Neural progenitor cell (in vitro differentiated cells): ENCODE measurements at places on chromosomes 3 and 15. TPM values are rescaled to one million over a fixed set of nuclear protein-coding genes. Genes with fewer than 3 reads are reported as not detected.

The RTF1 gene
- 49.7 and 73.8 TPM in 2 replicates for total RNA-seq

The CCDC33 gene
- 1.9 TPM in 1 of 2 replicates, not detected in the other for total RNA-seq

The QTRT2 gene
- total RNA-seq = 28.2 and 32.1 TPM in 2 replicates

DNA sequence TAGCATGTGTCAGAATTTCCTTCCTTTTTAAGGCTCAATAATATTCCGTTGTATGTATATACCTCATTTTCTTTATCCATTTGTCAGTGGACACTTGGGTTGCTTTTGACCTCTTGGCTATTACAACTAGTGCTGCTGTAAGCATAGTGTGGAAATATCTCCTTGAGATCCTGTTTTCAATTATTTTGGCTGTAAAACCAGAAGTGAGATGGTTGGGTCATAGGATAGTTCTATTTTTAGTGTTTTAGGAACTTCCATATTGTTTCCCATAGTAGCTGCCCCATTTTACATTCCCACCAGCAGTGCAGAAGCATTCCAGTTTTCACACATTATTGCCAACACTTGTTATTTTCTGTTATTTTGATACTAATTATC is 70.4 kb upstream of the C15orf39 start:
- peaks cover 7% of the 10 kb centered on the region for H3K4me1 ChIP-seq
- no peak overlapping the region for H3K27ac ChIP-seq
- no peak overlapping the region for H3K4me3 ChIP-seq
- no peaks in the 10 kb centered on the region for H3K27me3 ChIP-seq

- H3K27ac ChIP-seq = no peak overlapping the region
- no peak overlapping the region for H3K4me3 ChIP-seq
- no peak for DNase-seq
- peaks cover 7% of the 10 kb centered on the region for H3K4me1 ChIP-seq
- H3K27me3 ChIP-seq = no peaks in the 10 kb centered on the region
These were observed 473.5 kb downstream of the RBMS3 start for GRCh38 chr3:29754346-29754745.

- no peaks in the 10 kb centered on the region for H3K36me3 ChIP-seq
- no peak for DNase-seq
- no peaks in the 10 kb centered on the region for H3K4me1 ChIP-seq
- no peak overlapping the region for H3K27ac ChIP-seq
- H3K4me3 ChIP-seq = no peak overlapping the region
- no peaks in the 10 kb centered on the region for H3K27me3 ChIP-seq
These were observed 27.0 kb downstream of the CHCHD6 start for GRCh38 chr3:126731044-126731443.

DNA sequence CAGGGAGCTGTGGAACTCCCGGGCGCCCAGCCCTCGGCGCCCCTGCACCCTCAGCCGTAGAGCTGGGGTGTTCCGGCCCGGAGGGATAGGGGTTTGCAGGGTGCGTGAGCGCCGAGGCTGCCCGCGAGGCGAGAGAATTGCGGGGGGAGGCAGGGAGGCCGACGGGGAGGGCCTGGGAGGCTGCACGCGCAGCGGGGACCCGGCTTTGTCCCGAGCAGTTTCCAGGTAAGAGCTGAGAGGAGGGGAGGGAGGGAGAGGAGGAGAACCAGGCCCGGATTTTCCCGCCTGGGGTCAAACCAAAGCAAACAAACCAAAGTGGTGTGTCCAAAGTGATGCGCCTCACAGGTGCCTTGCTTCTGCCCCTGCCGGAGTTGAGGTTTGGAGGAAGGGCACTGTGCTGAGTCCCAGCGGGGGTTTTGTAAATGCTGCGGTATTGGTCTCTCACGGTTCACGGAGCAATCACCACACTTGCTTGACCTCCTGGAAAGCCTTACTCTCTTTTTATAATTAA is 146.4 kb downstream of the TJP1 start:
- peaks cover 14% of the 10 kb centered on the region for H3K4me1 ChIP-seq
- H3K36me3 ChIP-seq = no peaks in the 10 kb centered on the region
- no peak overlapping the region for H3K27ac ChIP-seq
- H3K4me3 ChIP-seq = peak overlapping the region; percentile 67
- DNase-seq = peak; percentile 18
- peaks cover 11% of the 10 kb centered on the region for H3K27me3 ChIP-seq

DNA sequence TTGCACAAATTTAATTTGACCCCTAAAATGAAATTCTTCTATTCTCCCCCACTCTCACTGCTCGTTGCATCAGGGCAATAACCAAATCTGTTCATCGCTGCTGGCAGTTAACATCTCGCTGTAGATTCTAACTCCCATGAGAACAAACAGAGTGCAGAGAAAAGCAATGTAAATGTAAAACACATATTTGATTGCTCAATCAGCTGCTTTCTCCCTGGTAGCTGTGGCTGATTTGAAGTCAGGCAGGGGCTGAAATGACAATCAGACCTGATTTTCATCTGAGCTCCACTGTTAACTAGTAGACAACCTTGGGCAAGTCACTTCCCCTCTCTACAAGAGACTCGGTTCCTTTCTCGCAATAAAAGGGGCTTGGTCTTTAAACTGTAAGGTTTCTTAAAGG is 119.8 kb upstream of the CPNE4 start:
- no peak overlapping the region for H3K4me3 ChIP-seq
- no peaks in the 10 kb centered on the region for H3K27me3 ChIP-seq
- no peak for DNase-seq
- no peak overlapping the region for H3K27ac ChIP-seq

DNA sequence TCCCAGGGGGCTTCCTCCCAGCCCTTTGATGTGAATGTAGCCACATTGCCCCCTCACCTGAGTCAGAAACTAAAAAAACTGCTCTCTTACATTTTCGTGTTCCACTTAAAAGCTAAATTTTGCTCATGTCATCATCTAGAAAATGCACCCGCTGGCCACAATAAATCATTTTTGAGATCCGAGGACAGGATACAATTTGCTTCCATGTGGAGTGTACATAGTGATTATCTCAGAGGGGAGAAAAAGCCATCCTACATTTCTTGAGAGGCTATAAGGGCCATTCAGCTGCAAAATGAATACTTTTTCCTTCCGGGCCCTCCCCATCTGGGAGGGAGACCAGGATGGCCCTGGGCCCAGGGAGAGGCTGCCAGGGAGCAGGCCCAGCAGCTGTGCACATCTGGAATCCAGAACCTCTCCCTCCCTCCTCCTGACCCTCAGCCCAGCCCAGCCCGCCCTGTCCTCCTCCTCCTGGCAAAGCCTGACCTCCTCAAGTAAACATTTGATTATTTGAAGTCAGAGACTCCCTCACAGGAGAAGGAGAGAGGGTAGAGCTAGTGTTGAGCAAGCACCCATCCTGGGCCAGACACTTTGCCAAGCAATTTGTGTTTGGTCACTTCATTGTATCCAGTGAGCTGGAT is 59.1 kb downstream of the CORO2B start:
- no peaks in the 10 kb centered on the region for H3K36me3 ChIP-seq
- no peak for DNase-seq
- no peaks in the 10 kb centered on the region for H3K27me3 ChIP-seq
